ENCODE measurements at places on chromosomes 13 and 19. TPM values are rescaled to one million over a fixed set of nuclear protein-coding genes. Genes with fewer than 3 reads are reported as not detected.
A peak's percentile ranks its signal among the peaks of the same experiment; 100 is the strongest.

Gene CRX
- polyA plus RNA-seq, result not detected

Gene ZNF441
- 1.4 TPM for polyA plus RNA-seq

Gene ADGRE1
- 0.22 TPM for polyA plus RNA-seq

Gene DAND5
- not detected for polyA plus RNA-seq

- DNase-seq, result no peak
These were observed 405.5 kb downstream of the TBC1D4 start for GRCh38 chr13:75076476-75076875.

- no peak for DNase-seq
These were observed 451.2 kb downstream of the DCT start for GRCh38 chr13:94028234-94028633.

DNA sequence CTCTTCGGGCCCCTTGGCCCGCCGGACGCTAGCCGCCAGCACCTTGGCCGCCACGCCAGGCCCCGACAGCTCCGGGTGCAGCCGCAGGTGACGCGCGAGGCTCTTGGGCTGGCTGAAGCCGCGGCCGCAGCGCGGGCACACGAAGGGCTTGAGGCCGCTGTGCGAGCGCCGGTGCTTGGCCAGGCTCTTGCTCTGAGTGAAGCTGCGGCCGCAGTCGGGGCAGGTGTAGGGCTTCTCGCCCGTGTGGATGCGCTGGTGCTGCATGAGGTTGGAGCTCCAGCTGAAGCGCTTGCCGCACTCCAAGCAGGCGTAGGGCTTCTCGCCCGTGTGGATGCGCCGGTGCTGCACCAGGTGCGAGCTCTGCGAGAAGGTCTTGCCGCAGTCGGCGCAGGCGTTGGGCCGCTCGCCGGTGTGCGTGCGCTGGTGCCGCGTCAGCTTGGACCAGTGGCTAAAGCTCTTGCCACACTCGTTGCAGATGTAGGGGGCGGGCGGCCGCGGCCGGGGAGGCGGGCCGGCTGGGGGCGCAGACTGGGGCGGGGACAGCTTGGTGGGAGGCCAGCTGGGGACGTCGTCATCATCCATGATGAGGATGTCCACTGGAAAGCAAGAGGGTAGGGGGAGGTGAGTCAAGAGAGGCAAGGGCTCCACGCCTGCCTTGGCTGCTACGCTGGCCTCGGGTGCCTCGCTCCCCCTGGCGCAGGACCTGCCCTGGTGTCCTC is 32.4 kb downstream of the ZNF787 start:
- no peak for DNase-seq

DNA sequence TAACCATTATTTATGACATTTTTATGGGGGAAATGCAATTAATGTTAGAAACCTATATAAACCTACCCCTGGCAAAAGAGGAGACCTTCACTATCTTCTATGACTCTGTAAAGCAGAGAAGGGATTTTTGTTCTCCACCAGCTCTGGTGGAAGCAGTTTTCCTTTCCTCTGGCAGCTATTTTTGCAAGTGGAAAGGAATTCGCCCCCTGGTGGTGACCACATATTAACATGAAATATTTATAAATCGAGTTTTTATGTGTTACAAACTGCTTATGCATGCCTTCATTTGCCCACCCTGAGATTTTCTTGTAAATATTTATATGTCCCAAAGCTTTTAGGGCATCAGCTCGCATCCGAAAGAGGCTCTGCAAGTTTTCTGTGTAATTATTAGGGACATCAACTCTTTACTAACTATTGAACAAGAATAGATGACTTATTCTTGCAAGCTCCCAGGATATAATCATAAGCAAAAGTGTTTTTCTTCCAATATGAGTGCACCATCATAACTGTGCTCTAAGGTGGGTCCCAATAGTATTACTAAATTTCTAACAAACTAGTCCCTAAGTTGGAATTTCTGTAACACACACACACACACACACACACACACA is 62.4 kb downstream of the SERTM1 start:
- peak; percentile 41 for DNase-seq

DNA sequence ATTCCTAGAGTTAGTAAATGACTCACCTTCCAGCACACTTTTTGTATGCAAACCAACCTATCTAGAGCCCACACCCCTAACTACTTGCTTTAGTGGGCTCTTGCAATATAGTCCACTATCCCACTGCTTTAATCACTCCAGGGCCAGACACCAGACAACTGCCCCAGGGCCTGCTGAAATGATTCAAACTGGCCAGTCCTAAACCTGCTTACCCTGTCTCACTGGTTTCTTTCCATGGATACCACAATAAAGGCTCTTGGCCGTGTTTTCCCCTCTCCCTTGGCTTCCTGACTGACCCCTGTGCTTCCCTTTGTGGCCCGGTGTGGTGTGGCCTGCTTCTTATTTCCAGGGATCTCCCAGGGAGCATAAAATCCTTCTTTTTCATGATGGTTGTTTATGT is 14.6 kb downstream of the HS6ST3 start:
- no peak for DNase-seq

DNA sequence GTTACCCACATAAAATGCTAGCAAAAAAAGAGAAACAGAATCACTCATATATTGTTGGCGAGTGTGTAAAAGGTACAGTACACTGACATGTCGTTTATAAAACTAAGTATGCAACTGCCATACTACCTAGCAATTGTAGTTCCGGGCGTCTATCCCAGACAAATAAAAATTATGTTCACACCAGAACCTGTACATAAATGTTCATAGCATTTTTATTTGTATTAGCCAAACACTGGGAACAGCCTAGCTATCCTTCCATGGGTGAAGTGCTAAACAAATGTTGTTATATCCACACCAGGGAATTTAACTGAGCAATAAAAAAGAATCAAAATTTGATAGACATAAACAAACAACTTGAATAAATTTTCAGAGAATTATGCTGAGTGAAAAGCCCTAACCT is 28.9 kb upstream of the POSTN start:
- no peak for DNase-seq

DNA sequence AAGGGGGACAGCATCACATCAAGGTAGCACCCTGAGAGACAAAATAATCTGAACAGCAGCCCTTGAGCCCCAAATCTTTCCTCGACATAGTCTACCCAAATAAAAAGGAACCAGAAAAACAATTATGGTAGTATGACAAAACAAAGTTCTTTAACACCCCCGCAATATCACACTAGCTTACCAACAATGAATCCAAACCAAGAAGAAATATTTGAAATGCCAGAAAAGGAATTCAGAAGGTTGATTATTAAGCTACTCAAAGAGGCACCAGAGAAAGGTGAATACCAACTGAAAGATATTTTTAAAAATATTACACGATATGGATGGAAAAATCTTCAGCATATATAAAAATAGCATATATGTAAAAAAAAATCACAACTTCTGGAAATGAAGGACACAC is 252.9 kb upstream of the SLITRK6 start:
- DNase-seq, result no peak

DNA sequence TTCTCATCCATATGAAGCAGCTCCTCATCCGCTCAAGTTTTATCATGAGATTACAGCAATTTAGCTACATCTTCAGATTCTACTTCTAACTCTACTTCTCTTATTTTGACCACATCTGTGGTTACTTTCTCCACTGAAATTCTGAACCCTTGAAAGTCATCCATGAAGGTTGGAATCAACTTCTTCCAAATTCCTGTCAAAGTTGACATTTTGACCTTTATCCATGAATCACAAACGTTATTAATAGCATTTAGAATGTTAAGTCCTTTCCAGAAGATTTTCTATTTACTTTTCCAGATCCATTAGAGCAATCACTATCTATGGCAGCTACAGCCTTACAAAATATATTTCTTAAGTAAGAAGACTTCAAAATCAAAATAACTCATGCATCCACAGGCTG is 421.7 kb upstream of the GPC6 start:
- DNase-seq, result no peak

DNA sequence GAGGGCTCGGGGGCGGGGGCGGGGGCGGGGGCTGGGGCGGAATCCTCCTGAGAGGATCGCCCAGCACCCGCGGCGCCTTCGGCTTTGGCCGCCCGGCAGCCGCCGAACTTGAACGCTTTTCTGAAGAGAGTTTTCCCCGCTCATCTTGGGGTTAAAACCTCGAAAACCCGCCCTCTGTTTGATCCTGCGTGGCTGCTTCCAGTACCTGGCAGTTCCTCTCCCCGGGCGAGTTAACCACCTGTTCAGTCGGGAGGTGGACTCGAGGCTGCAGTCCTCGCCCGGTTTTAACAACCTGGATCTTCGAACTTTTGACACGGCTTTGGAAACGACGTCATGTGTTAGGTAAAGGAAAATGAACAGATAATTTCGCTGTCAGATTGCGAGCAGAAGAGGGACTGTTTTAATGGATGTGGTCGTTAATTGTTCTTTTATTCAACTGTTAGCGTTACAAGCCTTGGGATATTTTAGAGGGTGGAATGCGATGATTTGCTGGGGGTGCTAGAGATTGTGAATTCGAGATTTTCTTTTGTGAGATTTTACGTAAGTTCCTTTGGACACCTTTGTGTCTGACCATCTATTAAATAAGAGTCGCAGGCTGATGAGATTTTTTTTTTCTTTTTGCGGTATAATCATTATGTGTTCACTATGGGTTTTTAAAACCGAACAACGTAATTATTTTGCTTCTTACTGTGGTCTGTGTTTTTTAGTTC is 1.0 kb downstream of the FNDC3A start:
- peak; percentile 94 for DNase-seq

DNA sequence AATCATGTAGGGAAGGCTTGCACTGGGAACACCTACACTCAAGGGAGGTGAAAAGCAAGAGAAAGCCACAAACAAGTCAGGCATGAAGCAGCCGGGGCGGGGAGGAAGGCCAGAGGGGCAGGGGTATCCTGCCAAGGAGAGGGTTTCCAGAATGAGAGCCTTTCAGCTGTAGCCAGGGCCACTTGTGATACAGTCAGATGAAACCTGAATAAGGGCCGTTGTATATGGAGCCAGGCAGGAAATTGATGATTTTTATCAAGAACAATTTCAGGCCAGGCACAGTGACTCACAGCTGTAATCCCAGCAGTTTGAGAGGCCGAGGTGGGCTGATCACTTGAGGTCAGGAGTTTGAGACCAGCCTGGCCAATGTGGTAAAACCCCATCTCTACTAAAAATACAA is 4.4 kb downstream of the TRPM4 start:
- DNase-seq, result no peak

DNA sequence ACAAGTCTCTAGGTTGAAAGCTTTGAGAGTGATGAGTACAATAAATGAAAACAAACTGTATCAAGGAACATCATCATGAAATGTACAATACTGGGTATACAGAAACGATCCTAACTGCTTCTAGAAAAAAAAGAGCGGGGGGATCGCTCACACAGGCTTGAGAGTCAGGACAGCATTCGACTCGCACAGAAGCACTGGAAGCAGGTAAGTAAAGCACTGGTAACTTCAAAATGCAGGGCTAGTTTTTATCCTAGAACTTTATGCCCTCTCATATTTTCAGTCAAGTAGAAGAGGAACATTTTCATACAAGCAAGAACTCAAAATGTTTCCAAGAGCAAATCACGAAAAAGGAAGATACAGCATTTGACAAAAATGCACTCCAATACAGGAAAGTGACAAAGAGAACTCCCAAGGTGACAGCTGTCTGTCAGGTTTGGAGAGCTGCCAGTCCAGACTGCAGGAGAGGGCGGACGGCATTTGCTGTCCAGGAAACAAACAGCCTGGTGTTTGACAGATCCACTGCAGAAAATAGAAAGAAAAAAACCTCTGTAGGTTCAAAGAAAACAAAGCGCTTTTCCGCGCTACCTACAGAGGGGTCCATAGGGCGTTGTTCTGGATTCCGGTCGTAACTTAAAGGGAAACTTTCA is 58.2 kb upstream of the XPO4 start:
- DNase-seq, result no peak

GRCh38 chr13:20580257-20580656 is 13.3 kb downstream of the IFT88 start:
- peak; percentile 69 for DNase-seq

GRCh38 chr19:16367261-16367683 is 42.6 kb downstream of the KLF2 start:
- DNase-seq, result no peak

GRCh38 chr13:44879452-44880058 is 109.7 kb downstream of the NUFIP1 start:
- DNase-seq, result peak; percentile 63

DNA sequence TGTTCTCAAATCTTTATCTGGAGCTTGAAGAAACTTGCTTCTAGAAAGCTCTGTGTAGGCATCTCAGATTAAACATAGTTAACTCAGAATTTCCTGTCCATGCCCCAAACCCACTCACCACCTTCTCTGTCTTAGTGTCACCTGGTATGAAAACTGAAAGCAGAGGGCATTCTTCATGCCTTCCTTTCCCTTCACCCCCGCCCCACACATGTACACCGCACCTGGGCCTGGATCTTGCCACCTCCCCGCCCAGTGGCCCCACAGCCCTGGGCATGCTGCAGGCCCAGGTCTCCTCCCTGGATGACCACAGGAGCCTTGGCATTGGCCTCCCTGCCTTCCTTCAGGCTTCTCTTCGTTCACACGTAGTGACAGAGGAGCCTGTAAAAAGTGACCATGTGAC is 15.8 kb downstream of the CFAP97D2 start:
- no peak for DNase-seq

DNA sequence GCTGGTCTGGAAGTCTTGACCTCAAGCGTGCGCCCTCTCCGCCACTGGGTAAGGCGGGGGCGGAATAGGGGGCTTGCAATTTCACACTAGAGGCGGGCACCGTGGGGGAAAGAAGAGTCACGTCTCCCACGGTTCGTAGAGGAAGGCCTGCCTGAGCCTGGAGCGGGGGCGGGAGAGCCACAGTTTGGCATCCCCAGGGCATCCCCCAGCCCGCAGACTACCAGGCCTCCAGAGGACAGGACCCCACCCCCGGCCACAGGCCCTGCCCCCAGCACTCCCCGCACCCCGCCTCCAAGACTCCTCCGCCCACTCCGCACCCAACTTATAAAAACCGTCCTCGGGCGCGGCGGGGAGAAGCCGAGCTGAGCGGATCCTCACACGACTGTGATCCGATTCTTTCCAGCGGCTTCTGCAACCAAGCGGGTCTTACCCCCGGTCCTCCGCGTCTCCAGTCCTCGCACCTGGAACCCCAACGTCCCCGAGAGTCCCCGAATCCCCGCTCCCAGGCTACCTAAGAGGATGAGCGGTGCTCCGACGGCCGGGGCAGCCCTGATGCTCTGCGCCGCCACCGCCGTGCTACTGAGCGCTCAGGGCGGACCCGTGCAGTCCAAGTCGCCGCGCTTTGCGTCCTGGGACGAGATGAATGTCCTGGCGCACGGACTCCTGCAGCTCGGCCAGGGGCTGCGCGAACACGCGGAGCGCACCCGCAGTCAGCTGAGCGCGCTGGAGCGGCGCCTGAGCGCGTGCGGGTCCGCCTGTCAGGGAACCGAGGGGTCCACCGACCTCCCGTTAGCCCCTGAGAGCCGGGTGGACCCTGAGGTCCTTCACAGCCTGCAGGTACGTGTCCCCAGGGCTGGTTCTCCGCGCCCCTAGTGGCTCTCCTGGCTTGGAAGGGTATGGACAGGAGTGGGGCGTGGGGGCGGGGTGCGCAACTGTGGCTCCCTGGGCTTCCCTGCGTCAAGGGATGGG is at the start of gene ANGPTL4:
Gene ANGPTL4 (plus strand): TSS at position 353 of the 969 bp plus-strand sequence. CDS start 167 bp downstream, at position 520.
- DNase-seq, result peak; percentile 79

GRCh38 chr13:23571431-23571830 is 1.2 kb downstream of the TNFRSF19 start:
- DNase-seq, result no peak

All from small intestine (tissue), 16 donors.